ENCODE measurements at places on chromosomes 6 and 20. TPM values are rescaled to one million over a fixed set of nuclear protein-coding genes. Genes with fewer than 3 reads are reported as not detected.

Gene GSTA3
- total RNA-seq = not detected

Gene FAM184A
- 1.0 TPM for total RNA-seq

Gene TUBB2B
- 1.6 TPM for total RNA-seq

Gene PPDPF
- 207 TPM for total RNA-seq

Gene HLA-DRB1
- total RNA-seq = 25.2 TPM

Gene KCNQ5
- total RNA-seq = 14.5 TPM

Gene ECT2L
- not detected for total RNA-seq

Gene EYS
- not detected for total RNA-seq

Gene PANK2
- total RNA-seq = 25.4 TPM

Gene GSTA2
- not detected for total RNA-seq

Gene SUMO4
- total RNA-seq = 6.3 TPM

Gene HLA-DRB5
- total RNA-seq = not detected

Gene SS18L1
- 31.8 TPM for total RNA-seq

Gene OPN5
- not detected for total RNA-seq

DNA sequence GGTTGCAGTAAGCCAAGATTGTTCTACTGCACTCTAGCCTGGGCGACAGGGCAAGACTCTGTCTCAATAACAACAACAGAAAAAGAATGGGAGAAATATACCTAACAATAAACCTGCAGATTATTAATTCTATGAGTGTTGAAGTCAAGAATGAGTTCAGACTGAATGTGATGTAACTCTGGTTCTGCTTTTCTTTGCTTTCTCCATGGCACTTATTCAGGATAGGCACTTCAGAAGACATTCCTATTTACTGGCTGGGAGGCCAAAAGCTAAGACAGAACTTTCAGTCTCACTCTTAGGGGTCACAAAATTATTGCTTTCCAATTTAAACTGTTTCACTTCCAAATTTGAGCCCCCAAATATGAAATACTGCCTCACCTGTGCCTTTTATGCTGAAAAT is 15.7 kb upstream of the PRIM2 start:
- H3K27ac ChIP-seq = no peak overlapping the region
- H3K36me3 ChIP-seq = no peaks in the 10 kb centered on the region
- no peak overlapping the region for H3K4me3 ChIP-seq
- DNase-seq = no peak
- H3K27me3 ChIP-seq = no peaks in the 10 kb centered on the region

DNA sequence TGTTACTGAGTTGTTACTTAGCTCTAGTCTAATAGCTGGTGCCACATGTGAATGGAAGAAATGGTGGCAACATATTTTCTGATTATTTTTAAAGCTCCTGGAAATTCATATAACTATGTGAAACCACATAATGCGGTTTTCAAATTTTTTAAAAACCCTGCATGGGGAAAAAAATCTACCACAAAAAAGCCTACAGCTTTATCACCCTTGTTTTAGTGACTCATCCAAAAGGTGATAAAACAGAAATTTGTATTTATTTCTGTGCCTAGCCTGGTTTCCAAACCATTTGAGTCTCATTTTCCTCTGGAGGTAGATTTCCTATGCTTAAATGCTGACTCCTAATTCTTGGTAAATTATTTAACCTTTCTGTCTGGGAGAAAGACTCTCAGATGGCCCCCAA is 5.4 kb upstream of the FBXO30 start:
- no peak overlapping the region for H3K4me3 ChIP-seq
- H3K27ac ChIP-seq = no peak overlapping the region
- DNase-seq = no peak
- no peaks in the 10 kb centered on the region for H3K27me3 ChIP-seq

DNA sequence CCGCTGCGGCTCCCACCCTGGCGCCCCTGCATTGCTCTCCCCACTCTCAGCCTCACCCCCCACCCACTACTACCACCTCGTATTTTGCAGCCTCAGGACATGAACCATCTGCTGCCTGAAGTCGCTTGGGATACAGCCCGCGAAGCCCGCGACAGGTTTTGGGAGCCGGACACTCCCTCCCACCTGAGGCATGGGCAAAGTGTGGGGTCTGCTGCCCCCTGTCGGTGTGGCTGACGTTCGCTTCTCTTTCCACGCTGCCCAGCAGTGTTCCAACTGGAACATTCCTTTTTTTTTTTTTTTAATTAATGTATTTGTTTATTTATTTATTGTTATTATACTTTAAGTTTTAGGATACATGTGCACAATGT is 15.3 kb upstream of the LPA start:
- H3K4me1 ChIP-seq = no peaks in the 10 kb centered on the region
- H3K36me3 ChIP-seq = no peaks in the 10 kb centered on the region
- no peak for DNase-seq
- no peak overlapping the region for H3K4me3 ChIP-seq
- no peaks in the 10 kb centered on the region for H3K27me3 ChIP-seq

DNA sequence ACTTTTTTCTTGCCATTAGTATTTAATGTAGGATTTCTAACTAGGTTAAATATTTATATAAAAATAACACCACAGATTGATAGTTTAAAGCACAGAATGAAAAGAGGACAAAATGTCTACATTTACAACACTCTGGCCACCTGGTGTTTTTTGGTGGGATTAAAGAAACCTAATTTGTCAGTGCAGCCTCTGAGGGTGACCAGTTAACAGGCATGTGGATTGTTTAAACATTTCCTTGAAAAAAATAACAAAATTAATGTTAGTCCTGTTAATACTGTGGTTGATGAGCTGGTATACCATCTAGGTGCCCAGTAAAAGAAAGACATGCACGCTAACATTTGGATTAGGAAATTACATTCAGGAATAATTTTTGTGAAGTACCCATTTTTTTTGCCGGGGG is 8.8 kb downstream of the SLC9A8 start:
- peaks cover 47% of the 10 kb centered on the region for H3K4me1 ChIP-seq
- DNase-seq = no peak
- no peaks in the 10 kb centered on the region for H3K27me3 ChIP-seq
- peaks cover 18% of the 10 kb centered on the region for H3K36me3 ChIP-seq
- H3K4me3 ChIP-seq = no peak overlapping the region
- peak overlapping the region; percentile 89 for H3K27ac ChIP-seq

- H3K27ac ChIP-seq = no peak overlapping the region
- H3K27me3 ChIP-seq = no peaks in the 10 kb centered on the region
- DNase-seq = no peak
- H3K4me3 ChIP-seq = no peak overlapping the region
- no peaks in the 10 kb centered on the region for H3K36me3 ChIP-seq
- no peaks in the 10 kb centered on the region for H3K4me1 ChIP-seq
Measured at GRCh38 chr6:92864966-92865555, 554.3 kb downstream of the EPHA7 start.

DNA sequence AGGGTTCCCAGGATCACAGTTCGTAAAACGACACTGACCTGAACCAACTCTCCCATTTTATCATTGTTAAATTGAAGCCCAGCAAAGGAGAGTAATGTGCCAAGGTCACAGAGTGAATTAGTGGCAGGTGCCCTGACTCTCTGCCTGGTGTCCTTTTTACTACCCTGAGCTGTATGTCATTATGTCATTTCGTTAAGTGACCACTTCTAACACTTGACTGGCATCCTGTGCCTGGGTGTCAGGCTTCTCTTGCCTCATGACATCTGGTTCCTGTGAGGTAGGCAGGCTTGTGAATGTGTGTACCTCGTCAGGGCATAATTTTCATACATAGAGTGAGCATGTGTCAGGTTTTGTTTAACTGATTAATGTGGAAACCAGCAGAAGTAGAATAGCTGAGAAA is 48.6 kb downstream of the RALY start:
- H3K4me1 ChIP-seq = peaks cover 96% of the 10 kb centered on the region
- H3K27ac ChIP-seq = peak overlapping the region; percentile 80
- H3K4me3 ChIP-seq = no peak overlapping the region

DNA sequence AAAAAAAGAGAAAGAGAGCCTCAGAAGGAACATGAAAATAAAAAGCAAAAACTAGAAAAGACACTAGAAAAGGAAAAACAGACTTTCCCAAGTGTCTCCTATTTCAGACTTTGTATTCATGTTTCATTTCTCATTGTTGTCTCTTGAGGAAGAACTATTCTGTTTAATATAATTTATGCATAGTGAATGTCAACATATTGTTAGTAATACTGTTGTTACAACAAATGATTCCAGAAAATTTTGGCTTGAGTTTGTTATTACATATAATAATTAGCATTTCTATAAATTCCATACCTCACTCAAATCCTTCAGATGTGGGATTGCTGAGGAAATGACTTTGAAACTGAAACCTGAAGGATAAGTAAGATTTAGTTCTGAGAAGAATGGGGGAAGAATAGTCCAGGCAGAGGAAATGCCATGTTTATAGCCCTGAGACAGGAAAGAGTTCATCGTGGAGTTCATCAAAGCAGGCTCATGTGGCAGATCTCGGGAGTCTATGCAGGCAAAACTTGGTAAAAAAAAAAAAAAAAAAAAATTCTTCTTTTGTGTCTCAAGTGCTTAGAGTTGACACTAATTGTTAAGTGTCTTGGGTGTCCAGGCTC is 53.1 kb upstream of the EIF2S2 start:
- H3K4me3 ChIP-seq = no peak overlapping the region
- no peaks in the 10 kb centered on the region for H3K27me3 ChIP-seq
- no peaks in the 10 kb centered on the region for H3K4me1 ChIP-seq

- H3K36me3 ChIP-seq = no peaks in the 10 kb centered on the region
- no peaks in the 10 kb centered on the region for H3K27me3 ChIP-seq
- no peaks in the 10 kb centered on the region for H3K4me1 ChIP-seq
- H3K4me3 ChIP-seq = no peak overlapping the region
- no peak for DNase-seq
- H3K27ac ChIP-seq = no peak overlapping the region
Measured at GRCh38 chr20:40435146-40435895, 253.7 kb downstream of the MAFB start.

DNA sequence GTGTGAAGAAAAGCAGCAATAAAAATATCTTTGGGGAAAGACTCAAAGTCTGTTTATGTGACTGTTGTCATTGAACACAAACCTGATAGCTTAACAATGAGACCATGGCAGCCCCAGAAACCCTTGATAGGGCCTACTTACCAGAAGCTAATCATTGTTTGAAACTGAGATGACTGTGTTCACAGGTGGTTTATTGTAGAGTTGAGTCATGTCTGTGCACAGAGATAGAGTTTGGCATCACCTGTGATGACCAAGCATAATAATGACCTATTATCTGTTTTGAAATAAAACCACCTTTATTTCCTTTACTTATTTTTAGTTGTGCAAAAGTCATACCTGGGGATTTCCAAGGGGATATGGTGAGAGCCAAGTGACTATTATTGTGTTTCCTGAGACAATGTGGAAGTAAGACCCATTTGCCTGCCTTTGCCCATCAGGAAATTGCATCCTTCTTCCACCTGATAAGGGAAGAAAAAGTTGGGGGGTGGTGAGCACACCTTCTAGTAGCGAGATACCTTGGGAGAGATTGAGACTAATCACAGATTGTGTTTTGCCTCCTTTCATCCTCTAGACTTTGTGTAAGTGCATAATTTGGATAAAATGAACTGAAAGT is 456.9 kb upstream of the JAG1 start:
- H3K27me3 ChIP-seq = no peaks in the 10 kb centered on the region
- DNase-seq = no peak
- no peaks in the 10 kb centered on the region for H3K4me1 ChIP-seq
- no peaks in the 10 kb centered on the region for H3K36me3 ChIP-seq
- H3K27ac ChIP-seq = no peak overlapping the region

- peaks cover 7% of the 10 kb centered on the region for H3K27me3 ChIP-seq
- H3K27ac ChIP-seq = no peak overlapping the region
- H3K4me1 ChIP-seq = no peaks in the 10 kb centered on the region
- no peaks in the 10 kb centered on the region for H3K36me3 ChIP-seq
- DNase-seq = no peak
Measured at GRCh38 chr6:167303675-167304625, 12.8 kb downstream of the UNC93A start.

GRCh38 chr6:95294043-95294442 is 283.3 kb upstream of the MANEA start:
- H3K4me1 ChIP-seq = no peaks in the 10 kb centered on the region
- H3K36me3 ChIP-seq = no peaks in the 10 kb centered on the region
- no peak overlapping the region for H3K4me3 ChIP-seq
- no peaks in the 10 kb centered on the region for H3K27me3 ChIP-seq
- H3K27ac ChIP-seq = no peak overlapping the region
- no peak for DNase-seq

GRCh38 chr20:326645-327185 is 1.4 kb downstream of the SOX12 start:
- no peaks in the 10 kb centered on the region for H3K27me3 ChIP-seq
- peaks cover 5% of the 10 kb centered on the region for H3K4me1 ChIP-seq
- H3K27ac ChIP-seq = peak overlapping the region; percentile 93
- no peaks in the 10 kb centered on the region for H3K36me3 ChIP-seq
- H3K4me3 ChIP-seq = peak overlapping the region; percentile 51

DNA sequence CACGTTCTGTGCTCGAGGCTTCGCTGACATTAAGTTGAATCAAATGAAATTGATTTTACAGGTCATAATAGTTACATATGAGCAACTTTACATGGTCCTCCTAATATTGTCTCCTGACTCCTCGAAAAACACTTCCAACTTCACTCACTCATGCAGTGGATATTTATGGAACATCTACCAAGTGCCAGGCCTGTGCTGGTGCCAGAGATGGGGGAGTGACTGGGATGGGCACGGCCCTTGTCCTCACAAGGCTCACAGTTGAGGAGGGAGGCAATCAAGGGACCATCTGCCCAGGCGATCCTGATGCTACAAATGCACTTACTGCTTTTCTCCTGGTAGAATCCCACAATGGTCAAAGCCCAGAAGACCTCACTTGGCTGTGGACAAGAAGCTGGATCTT is 426.4 kb downstream of the PREX1 start:
- no peak overlapping the region for H3K4me3 ChIP-seq
- H3K4me1 ChIP-seq = no peaks in the 10 kb centered on the region
- no peaks in the 10 kb centered on the region for H3K36me3 ChIP-seq

- no peak overlapping the region for H3K27ac ChIP-seq
- H3K36me3 ChIP-seq = no peaks in the 10 kb centered on the region
- H3K4me3 ChIP-seq = peak overlapping the region; percentile 34
- no peaks in the 10 kb centered on the region for H3K4me1 ChIP-seq
Measured at GRCh38 chr6:28586962-28587745, 61.5 kb downstream of the GPX5 start.

GRCh38 chr20:4511776-4512175 is 209.9 kb upstream of the PRND start:
- DNase-seq = no peak
- H3K27ac ChIP-seq = no peak overlapping the region
- no peaks in the 10 kb centered on the region for H3K27me3 ChIP-seq
- H3K36me3 ChIP-seq = no peaks in the 10 kb centered on the region

- no peak for DNase-seq
- H3K27me3 ChIP-seq = no peaks in the 10 kb centered on the region
- H3K36me3 ChIP-seq = no peaks in the 10 kb centered on the region
- H3K27ac ChIP-seq = no peak overlapping the region
- no peak overlapping the region for H3K4me3 ChIP-seq
Measured at GRCh38 chr6:165519316-165519715, 143.7 kb downstream of the PDE10A start.

DNA sequence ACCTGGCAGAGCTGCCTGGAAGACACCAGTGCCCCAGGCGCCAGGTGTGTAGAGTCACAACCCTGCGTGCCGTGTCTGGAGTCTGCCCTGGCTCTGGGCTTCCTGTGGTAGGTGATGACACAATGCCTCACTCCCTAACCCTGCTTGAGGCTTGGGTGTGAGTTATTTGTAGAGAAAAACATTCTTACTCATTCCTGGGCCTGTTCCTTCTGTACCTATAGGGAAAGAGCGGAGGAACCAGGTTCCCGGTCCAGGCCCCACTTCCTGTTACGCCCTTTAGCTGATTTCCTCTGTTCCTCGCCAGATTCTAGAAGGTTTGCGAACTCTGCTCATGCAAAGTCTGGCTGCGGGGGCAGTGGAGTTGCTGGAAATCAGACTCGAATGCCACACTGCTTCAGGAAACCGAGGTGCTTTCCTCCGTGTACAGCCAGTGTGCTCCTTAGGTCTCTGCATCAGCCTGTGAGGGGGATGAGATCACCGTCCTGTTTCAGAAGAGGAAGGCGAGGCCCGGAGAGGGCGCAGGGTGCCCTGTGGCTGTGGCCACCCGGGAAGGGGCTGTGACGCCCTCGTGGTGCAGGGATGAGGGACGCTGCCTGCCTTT is 67.1 kb upstream of the DUSP22 start:
- H3K4me3 ChIP-seq = no peak overlapping the region
- no peak overlapping the region for H3K27ac ChIP-seq
- H3K27me3 ChIP-seq = peaks cover 3% of the 10 kb centered on the region
- no peaks in the 10 kb centered on the region for H3K4me1 ChIP-seq

All from gastrocnemius medialis (tissue), 4 donors.